Naive thymus-derived CD4-positive, alpha-beta T cell (primary cell): ENCODE measurements at places on chromosomes 3 and 15. TPM values are rescaled to one million over a fixed set of nuclear protein-coding genes. Genes with fewer than 3 reads are reported as not detected.
A peak's percentile ranks its signal among the peaks of the same experiment; 100 is the strongest.

DNA sequence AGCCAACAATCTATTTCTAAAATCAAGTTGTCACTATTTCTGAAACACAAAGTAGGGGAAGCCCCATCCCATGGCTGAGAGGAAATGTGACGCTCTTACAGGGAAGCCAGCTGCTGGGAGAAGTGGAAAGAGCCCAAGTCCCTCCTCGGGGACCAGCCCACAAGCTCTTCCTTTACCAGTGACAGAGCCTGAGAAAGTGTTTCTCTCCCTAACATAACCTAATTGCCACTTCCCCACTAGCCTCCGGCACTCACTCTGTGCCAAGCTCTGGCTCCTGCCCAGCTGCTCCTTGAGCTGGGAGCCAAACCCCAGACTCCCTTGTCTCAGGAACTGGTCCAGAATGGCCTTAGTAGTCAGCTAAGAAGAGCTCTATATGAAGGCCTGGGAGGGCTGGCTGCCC lies 42.9 kb downstream of the TNFAIP8L3 start:
- no peaks in the 10 kb centered on the region for H3K36me3 ChIP-seq
- H3K4me3 ChIP-seq, result no peak overlapping the region
- no peak overlapping the region for H3K27ac ChIP-seq
- no peak for DNase-seq
- no peaks in the 10 kb centered on the region for H3K27me3 ChIP-seq

GRCh38 chr3:171883257-171883892 lies 40.2 kb downstream of the TMEM212 start:
- no peaks in the 10 kb centered on the region for H3K36me3 ChIP-seq
- H3K4me3 ChIP-seq, result no peak overlapping the region
- no peak overlapping the region for H3K27ac ChIP-seq
- H3K4me1 ChIP-seq, result no peaks in the 10 kb centered on the region
- H3K27me3 ChIP-seq, result no peaks in the 10 kb centered on the region
- DNase-seq, result no peak

DNA sequence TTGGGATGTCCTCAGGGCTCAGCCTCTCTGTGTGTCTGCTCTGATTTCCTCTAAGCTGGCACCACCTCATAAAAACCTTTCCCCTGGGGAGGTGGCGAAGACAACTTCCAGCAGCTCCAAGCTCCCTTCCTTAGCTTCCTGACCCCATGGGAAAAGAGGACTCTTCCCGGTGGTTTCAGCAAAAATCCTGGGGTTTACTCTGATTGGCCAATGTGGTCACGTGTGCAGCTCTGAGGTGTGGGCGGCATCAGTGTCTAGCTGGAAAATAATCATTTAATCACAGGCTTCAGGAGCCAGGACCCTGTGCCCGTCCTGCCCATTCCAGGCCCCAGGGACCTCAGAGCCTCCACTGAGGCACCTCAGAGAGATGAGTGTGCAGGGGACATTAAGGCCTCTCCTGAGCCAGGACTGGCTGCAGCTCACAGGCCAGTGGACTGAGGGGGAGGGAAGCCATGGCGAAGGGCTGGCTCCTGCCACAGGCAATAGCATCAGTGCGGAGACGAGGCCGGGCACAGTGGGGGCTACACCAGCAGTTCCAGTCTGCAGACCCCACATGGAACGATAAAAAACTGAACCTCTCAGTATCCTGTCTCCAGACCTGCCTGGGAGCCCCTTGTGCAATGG lies 104.1 kb downstream of the TPRA1 start:
- H3K27me3 ChIP-seq, result no peaks in the 10 kb centered on the region
- no peaks in the 10 kb centered on the region for H3K36me3 ChIP-seq
- no peak for DNase-seq

DNA sequence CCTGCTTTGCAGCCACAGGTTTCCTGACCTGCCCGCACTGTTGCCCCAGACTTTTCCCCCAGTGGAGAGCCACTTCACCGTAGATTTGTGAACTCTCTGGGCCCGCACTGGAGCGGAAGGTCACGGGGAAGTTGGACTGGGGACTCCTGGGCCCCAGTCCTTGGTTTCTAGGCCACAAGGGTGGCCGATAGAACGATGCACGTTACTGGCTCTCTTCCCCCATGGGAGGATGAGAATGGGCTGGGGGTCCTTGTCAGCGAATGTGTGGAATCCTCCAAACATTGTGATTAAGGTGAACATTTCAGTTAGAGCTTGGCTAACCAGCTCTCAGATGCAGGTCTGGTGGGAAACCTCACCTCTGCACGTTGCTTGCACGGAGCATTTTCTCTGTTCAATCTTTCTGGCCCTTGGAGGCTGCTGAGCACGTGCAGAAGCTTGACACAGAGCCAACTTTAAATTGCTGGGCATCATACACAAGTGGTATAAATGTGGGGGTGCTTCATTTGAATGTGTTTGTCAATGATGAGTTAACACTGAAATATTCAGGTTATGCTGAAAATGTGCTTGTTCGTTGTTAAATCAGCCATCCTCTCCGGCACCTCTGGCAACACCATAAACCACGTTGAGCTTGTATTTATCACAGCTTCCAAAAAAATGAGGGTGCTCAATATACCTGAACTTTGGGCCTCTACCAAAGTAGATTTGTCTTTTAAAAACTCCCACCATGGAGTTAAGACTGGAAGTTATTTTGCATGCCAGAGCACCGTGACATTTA lies 976 bp downstream of the DIS3L start:
- no peaks in the 10 kb centered on the region for H3K36me3 ChIP-seq
- no peak for DNase-seq
- H3K4me3 ChIP-seq, result peak overlapping the region; percentile 60

DNA sequence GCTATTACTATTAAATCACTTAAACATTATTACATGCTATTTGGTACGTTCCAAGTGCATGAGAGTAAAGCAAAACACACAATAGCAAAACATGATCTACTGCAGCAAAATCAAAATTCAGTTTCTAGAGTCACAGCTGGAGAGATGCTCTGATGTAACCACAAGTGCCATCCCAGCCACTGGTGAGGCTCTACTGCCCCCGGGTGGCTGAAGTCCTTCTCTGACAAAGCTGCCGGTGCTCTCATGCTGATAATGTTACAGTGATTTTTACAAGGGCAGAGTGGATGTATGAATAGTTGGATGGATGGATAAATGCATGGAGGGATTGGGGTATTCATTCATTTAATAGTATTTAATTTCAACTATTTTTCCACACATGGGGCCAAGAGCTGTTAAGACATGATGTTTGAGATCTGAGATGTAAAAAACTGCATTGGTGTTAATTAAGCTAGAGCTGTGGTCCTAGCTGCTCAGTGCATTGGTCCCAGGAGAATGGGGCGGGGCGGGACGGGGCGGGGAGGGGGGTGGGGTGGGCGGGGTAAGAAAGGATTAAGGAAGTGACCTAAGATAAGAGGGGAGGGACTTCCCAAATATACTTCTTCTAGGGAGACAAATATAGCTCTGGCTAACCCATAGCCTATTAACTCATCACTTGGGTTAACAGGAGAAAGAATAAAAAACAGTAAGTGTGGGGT lies 5.3 kb upstream of the SPESP1 start:
- DNase-seq, result peak; percentile 22
- H3K36me3 ChIP-seq, result no peaks in the 10 kb centered on the region
- no peaks in the 10 kb centered on the region for H3K4me1 ChIP-seq
- no peak overlapping the region for H3K4me3 ChIP-seq
- no peaks in the 10 kb centered on the region for H3K27me3 ChIP-seq

- H3K27ac ChIP-seq, result no peak overlapping the region
- no peaks in the 10 kb centered on the region for H3K4me1 ChIP-seq
- no peaks in the 10 kb centered on the region for H3K27me3 ChIP-seq
- no peak for DNase-seq
Observed at GRCh38 chr3:46293035-46293724, 50.9 kb downstream of the CCR3 start.

The IL5RA gene
- total RNA-seq, result not detected

The PRR23E gene
- not detected for total RNA-seq

GRCh38 chr15:41263891-41264351 lies 32.9 kb downstream of the CHP1 start:
- no peak overlapping the region for H3K4me3 ChIP-seq
- peaks cover 5% of the 10 kb centered on the region for H3K36me3 ChIP-seq
- H3K27ac ChIP-seq, result no peak overlapping the region
- no peaks in the 10 kb centered on the region for H3K4me1 ChIP-seq
